ENCODE measurements at places on chromosomes 5 and 9.

DNA sequence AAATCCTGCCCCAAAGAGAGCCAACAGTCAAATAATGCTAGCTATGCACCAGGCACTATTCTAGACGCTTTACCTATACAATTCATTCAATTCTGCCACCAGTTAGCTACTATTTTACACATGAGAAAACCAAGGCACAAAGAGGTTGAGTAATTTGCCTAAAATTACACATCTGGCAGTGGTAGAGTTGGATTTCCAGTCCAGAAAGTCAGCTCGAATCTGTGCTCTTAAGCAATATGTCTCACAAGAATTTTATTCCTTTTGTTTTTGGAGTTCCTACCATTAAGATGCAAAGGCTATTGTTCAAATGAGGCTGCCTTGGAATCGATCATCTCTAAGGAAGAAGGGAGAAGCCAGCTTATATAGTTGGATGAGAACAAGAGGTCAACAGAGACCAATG is 256.9 kb upstream of the RASA1 start:
- no peak for DNase-seq

DNA sequence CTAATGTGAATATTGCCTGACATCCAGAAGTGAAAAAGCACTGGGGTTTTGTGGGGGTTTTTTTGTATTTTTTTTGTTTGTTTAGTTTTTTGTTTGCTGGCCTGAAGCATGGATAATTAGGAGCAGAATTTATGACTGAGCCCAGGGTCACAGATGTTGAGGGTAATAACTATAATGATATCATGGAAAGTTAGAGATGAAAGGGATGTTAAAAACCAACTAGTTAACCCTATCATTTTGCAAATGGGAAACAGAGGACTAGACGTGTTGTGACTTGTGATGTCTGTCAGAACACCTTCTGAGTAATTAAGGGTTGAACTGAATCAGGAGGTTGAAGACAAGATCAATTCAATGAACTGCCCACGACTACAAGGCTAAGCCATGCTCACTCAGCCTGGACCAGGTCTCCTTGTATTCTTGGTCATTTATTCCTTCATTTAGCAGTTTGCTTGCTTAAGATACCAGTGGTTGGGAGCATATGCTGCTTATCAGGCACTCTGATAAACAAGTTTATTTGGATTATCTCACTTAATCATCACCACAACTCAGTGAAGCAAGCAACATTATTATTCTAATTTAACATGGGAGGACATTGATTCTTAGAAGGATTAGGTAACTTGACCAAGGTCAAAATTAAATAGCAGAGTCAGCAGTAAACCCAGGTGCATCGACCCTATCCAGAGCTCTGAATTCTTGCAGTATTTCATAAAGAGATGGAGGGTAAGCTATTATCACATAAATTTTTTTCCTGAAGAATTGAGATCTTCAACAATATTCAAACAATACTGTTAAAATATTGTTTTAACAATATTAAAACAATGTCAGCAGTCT is 75.7 kb upstream of the PIK3R1 start:
- DNase-seq, result no peak

DNA sequence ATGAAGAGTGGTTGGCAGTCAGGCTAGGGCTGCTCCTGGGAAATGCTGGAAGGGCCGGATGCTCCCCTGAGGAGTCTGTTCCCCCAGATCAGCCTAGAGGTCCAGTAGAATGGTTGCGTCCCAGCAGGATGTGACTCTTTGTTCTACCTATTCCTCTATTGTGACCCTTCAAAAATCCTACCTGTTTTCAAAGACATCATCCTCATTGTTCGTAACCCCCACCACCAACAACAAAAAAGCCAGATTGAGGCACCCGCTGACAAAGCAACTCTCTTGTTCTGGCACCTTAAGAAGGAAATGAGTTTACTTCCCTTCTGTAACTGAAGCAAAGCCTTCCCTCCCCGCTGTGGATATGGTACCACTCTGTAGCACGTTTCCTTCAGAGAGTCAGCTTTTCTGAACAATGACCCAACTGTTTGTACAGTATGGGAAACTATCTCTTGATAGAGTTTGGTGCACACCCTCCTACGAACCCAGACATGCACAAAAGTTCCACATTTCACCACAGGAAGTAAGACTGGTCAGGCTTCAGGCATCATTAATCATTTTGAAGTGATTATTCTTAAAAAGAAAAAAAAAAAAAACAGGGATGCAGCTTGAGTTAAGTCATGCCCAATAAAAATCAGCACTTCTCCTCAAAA is 207.2 kb downstream of the ENC1 start:
- DNase-seq, result no peak

- DNase-seq, result no peak
Observed at GRCh38 chr5:129945774-129946270, 41.6 kb downstream of the CHSY3 start.

DNA sequence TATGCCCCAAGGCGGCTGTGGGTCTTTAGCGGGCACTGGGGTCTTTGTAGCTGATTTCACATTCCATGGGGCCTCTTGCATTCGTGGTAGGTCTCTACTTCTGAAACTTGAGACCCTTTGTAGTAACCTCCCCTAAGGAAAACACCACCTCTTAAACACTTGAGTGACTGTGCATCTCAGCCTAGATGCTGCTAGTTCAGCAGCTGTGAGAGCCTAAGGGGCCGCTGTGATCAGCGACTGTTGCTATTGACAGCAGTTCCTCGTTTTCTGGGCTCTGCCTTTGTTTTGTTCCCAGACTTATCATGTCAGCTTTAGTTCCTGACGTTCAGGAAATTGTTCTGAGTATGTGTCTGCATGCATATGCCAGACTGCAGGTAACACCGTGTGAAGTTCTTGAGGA is 171.2 kb downstream of the HSPA4 start:
- DNase-seq, result no peak

GRCh38 chr5:72180925-72181324 is 73.7 kb downstream of the MAP1B start:
- DNase-seq, result no peak

DNA sequence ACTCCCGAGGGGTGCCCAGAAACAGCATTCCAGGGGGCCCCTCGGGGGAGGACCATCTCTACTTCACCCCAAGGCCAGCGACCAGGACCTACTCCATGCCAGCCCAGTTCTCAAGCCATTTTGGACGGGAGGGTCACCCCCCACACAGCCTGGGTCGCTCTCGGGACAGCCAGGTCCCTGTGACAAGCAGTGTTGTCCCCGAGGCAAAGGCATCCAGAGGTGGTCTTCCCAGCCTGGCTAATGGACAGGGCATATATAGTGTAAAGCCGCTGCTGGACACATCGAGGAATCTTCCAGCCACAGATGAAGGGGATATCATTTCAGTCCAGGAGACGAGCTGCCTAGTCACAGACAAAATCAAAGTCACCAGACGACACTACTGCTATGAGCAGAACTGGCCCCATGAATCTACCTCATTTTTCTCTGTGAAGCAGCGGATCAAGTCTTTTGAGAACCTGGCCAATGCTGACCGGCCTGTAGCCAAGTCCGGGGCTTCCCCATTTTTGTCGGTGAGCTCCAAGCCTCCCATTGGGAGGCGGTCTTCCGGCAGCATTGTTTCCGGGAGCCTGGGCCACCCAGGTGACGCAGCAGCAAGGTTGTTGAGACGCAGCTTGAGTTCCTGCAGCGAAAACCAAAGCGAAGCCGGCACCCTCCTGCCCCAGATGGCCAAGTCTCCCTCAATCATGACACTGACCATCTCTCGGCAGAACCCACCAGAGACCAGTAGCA is 83.9 kb downstream of the GOLPH3 start:
- no peak for DNase-seq

DNA sequence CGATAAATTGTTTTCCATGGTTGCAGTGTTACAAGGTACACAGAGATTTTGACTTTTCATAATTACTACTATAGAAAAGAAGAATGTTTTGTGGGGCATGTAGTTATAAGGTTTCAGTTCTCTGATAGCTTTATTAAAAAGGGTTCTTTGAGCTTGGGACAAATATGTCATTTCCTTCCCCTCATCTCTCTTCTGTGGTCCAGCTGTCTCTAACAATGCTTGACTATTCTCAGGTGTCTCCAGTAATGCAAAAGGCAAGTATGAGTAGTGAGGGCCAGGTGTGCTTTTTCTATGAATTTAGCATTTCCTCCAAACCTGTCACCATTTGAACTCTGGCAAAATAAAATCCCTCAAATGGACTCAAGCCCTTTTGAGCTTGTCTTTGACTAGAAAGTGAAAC is 84.3 kb downstream of the SLF1 start:
- DNase-seq, result no peak

- DNase-seq, result peak; percentile 32
Observed at GRCh38 chr9:13239208-13239607, 40.3 kb downstream of the MPDZ start.

DNA sequence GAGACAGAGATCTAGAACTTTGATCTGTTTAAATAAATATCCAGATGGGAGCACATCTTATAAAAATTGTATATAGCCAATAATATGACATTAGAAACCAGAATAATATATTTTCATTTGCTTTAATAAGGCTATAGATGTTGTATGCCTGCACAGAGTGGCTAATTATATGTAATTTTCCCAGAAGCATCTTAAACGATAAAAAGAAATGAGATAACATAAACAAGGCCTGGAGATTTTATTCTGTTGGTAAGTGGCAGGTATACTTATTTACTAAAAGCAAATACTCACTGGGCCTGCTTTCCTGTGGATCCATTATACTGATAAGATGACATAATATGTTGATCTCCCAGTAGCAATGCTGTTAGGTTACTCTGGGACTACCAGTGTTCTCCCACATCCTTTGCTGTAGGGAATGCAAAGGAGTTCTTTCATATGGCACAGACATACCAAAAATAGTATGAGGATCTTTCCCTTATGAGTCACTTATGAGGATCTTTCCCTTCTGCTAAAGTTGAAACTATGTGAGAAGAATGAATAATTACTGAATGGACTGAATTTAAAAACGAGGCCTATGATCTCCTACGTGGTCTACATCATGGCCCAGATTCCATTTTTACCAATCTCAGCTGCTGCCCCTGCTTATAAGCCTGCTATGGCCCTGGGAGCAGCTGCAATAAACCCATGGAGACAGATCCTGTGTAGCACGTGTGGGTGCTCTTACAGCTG is 112.1 kb downstream of the NUDT12 start:
- DNase-seq, result peak; percentile 88

DNA sequence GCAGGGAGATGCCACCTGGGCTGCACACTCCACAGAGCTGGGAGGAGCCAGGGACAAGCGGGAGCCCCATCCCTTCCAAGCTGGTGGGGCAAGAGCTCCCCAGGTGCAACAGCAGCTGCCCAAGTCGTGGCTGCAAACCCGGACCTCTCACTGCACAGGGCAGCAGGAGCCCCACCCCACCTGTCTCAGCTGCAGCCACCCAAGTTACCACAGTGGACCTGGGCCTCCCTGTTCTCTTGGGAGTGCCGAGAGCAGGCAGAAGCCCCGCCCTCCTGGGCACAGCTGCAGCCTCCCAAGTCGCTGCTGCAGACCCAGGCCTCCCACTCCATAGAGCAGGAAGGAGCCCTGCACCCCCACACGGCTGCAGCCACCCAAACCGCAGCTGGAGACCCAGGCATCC is 374.1 kb upstream of the ACO1 start:
- no peak for DNase-seq

DNA sequence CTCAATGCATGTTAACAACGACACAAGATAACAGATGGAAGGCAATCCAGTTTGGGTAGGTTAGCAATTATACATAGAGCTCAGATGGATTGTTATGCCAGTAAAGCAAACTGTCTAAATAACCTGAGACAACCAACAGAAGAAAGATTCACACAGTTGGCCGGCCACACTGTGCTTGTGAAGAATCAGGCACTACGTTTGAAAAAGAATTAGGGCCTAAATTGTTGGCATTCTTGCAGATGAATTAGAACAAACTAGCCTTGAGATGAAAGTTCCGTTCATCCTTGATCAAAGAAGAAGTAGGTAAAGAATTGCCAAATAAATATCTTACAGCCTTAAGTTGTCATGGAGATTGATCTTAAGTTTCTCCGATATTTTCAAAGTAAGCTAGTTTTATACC is 210.6 kb downstream of the CDH18 start:
- DNase-seq, result no peak

- peak; percentile 92 for DNase-seq
Observed at GRCh38 chr5:177390363-177391300, 6.4 kb downstream of the SLC34A1 start.

- no peak for DNase-seq
Observed at GRCh38 chr5:111976705-111977435, 219.9 kb upstream of the NREP start.

- DNase-seq, result no peak
Observed at GRCh38 chr5:78566747-78567425, 81.7 kb downstream of the LHFPL2 start.

GRCh38 chr9:114935119-114935518 is 4.7 kb upstream of the TNFSF8 start:
- no peak for DNase-seq

DNA sequence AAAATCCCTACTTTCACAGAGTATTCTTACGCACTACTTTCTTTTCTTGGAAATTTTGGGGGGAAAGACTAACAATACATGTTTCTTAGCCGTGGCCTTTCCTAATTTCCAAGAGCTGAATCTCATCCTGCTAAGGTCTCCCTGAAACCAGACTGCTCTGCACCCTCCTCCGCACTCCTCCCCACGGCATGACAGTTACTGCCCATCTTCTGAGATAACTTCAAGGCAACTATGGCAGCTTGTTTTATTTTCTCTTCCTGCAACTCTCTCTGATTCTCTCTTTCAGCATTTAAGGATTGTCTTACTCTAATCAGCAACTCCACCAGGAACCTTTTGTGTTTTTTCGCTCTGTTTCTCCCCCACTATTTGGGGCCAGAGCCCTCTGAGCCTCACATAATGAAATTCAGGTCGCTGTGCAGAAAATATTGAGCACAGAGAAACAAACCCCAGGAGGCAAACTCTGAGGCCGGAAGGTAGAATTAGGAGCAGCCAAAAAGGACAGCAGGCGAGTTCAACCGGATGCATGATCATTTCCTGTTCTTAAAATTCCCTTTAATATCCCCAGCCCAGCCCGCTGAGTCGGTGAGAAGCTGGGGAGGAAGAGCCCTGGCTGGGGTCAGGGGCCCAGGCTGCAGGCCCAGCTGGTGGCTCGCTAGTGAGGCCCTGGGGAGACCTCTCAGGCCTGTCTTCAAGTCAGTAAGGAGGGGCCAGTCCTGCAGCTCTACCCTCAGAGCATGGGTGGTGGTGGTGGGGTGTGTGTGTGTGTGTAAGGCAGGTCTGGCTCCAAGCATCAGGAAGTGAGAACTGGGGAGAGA is 213.6 kb upstream of the S1PR3 start:
- DNase-seq, result no peak

DNA sequence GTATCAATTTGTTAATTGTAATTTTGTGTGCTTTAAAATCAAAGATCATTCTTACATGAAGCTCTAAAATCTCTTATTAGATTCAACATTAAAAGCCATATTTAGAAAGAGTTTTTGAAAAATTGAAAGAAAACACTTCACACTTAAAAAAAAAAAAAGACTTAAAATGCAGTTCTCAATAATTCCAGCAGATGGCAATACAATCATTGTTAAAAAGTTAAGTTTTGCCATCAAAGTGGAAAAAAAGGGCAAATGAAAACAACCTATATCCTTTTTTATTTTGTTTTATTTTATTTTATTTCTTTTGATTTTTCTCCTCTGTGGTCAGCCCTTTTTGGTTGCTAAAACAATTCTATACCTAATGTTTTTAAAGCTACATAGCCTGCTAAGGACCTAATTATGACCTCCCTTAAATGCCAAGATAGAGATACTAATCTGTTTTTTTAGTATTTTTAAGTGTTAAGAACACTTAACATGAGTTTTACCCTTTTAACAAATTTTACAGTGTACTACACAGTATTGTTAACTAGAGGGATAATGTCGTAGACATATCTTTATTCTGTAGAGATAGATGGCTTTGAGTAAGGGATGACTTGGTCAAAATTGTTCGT is 154.2 kb upstream of the DAB2 start:
- no peak for DNase-seq
